ENCODE measurements at places on chromosomes 4 and X.

- no peak for DNase-seq
These were observed 55.7 kb downstream of the ANTXR2 start for GRCh38 chr4:80017125-80017854.

DNA sequence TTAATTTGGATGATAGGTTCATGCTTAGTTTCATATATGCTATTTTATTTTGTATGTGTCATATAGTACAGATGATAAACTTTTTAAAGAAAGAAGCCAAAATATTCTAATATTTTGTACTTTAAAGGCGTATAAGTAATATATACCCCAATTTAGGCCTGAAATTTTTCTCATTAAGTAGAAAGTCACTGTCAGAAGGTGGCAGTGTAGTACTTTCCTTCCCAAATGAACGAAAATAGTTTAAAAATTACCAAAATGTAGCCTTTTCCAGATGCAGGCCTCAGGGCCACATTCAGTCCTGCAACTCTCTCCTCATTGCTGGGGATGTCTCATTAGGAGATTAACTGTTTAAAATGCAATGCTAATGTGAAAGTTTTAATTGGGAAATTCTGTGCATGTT is 1263.6 kb downstream of the C4orf33 start:
- no peak for DNase-seq

DNA sequence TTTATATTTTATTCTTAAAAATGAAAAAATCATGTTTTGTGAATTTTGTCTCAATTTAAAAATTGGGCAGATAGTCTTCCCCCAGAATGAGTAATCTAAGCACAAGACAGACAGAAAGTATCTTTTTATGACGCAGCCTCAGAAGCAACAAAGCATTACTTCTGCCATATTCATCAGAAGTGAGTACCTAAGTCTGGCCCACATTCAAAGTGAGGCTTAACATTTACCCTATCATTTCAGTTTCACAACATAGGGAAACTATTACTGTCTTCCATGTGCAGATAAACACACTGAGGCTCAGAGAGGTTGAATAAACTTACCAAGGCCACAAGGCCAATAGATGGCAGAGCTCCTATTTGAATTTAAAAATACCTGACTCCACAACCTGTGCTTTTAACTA is 4.4 kb upstream of the PRDX4 start:
- no peak for DNase-seq

- DNase-seq, result no peak
These were observed 312.7 kb downstream of the SPRY1 start for GRCh38 chr4:123709336-123709735.

DNA sequence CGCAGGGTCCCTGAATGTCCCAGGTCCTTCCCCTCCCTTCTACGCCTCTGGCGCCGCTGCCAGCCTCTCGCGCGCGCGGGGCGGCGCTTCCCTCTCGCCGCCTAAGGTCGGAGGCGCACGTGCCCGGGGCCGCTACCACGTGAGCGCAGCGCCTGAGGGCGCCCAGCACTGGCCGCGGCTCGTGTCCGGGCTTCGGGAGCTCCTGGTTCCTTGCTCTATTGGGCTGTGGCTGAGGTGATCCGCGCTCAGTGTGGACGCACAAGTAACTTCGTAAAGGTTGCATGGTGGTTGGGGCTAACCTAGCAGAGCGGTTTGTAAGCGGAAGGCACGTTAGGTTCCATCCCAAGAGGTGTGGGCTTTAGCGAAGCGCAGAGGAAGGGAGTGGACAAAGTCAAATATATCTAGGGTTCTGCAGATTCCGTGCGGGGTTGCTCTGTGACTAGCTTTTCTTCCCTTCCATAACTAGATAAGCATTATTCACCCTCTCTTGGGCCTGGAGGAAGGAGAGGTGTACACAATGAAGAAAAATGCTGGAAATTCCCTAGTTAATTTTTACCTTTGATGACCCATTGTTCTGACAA is 1.8 kb downstream of the TLL1 start:
- DNase-seq, result no peak

GRCh38 chr4:15884666-15885065 is 53.9 kb downstream of the FGFBP1 start:
- DNase-seq, result no peak

Data from C1 segment of cervical spinal cord (tissue), 14 donors.